Mammary microvascular endothelial cell (primary cell): ENCODE measurements at places on chromosomes 3 and 15. TPM values are rescaled to one million over a fixed set of nuclear protein-coding genes. Genes with fewer than 3 reads are reported as not detected.

NMNAT3 gene
- total RNA-seq = 0.20 and 0.87 TPM in 2 replicates

DGKG gene
- 2.4 and 2.9 TPM in 2 replicates for total RNA-seq

ACKR2 gene
- 0.59 and 0.67 TPM in 2 replicates for total RNA-seq

DNAJB11 gene
- 65.5 and 69.5 TPM in 2 replicates for total RNA-seq

ZBBX gene
- total RNA-seq = not detected in 2 replicates

PLA1A gene
- total RNA-seq = 2.1 and 4.8 TPM in 2 replicates

RPL39L gene
- 50.4 and 58.6 TPM in 2 replicates for total RNA-seq

MAP6D1 gene
- total RNA-seq = 3.1 and 5.0 TPM in 2 replicates

DAZL gene
- total RNA-seq = not detected in 2 replicates

ZIC1 gene
- not detected in 2 replicates for total RNA-seq

CCDC9B gene
- 6.3 and 7.7 TPM in 2 replicates for total RNA-seq

ARHGAP11A gene
- total RNA-seq = 21.2 and 21.6 TPM in 2 replicates

EPHB1 gene
- 0.67 and 1.2 TPM in 2 replicates for total RNA-seq

SEMA7A gene
- total RNA-seq = 0.44 and 0.67 TPM in 2 replicates

CD96 gene
- not detected in 2 replicates for total RNA-seq

TM6SF1 gene
- 20.3 and 24.1 TPM in 2 replicates for total RNA-seq

PARP15 gene
- 0.94 and 1.1 TPM in 2 replicates for total RNA-seq

TNFAIP8L3 gene
- 44.4 and 48.0 TPM in 2 replicates for total RNA-seq

GOLGA6L10 gene
- total RNA-seq = 0.05 and 0.13 TPM in 2 replicates

PCCB gene
- 54.1 and 64.5 TPM in 2 replicates for total RNA-seq

DISP2 gene
- 0.13 and 0.39 TPM in 2 replicates for total RNA-seq

RYR3 gene
- not detected in 2 replicates for total RNA-seq

C15orf61 gene
- total RNA-seq = 2.3 and 4.5 TPM in 2 replicates

CPN2 gene
- not detected in 2 replicates for total RNA-seq

HIGD2B gene
- total RNA-seq = not detected in 2 replicates

ZNF774 gene
- 0.69 and 0.87 TPM in 2 replicates for total RNA-seq

WNT5A gene
- 0.34 and 0.93 TPM in 2 replicates for total RNA-seq

CCDC39 gene
- not detected in 2 replicates for total RNA-seq

SI gene
- not detected in 2 replicates for total RNA-seq

ARL6 gene
- 4.0 and 8.5 TPM in 2 replicates for total RNA-seq

IGSF11 gene
- not detected in 2 replicates for total RNA-seq

TMEM40 gene
- total RNA-seq = not detected in 2 replicates

MAP4 gene
- 172 and 174 TPM in 2 replicates for total RNA-seq

OR5K4 gene
- total RNA-seq = not detected in 2 replicates

RPS17 gene
- 3,563 and 3,598 TPM in 2 replicates for total RNA-seq

C3orf20 gene
- not detected in 2 replicates for total RNA-seq

ANP32A gene
- total RNA-seq = 48.0 and 49.2 TPM in 2 replicates

RASA2 gene
- total RNA-seq = 8.3 and 14.1 TPM in 2 replicates

CCR3 gene
- not detected in 2 replicates for total RNA-seq

TLR9 gene
- not detected in 2 replicates for total RNA-seq

LRRIQ4 gene
- not detected in 2 replicates for total RNA-seq

SPATA12 gene
- 0.13 and 0.15 TPM in 2 replicates for total RNA-seq
